ENCODE measurements at places on chromosomes 1 and 21.

- no peak for DNase-seq
Observed at GRCh38 chr1:56194701-56195300, 384.6 kb downstream of the PLPP3 start.

DNA sequence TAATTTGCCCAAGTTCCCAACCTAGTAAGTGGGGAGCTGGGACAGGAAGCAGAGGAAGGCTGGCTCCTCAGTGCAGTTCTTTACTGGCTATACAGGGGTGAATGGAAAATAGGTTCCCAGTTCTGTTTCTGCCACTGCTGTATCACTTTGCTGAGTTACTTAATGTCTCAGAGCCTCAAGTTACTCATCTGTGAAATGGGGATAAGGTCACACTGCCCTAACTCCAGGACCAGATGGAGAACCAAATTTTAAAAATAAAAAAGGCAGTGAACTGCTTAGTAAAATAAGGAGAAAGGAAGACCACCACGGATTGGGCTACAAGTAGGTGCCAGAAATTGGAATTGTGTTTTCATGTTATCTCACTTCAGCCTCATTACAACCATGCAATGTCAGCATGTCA is 147.8 kb downstream of the OMA1 start:
- DNase-seq: no peak

- DNase-seq: no peak
Observed at GRCh38 chr1:186927884-186928283, 99.1 kb downstream of the PLA2G4A start.

- no peak for DNase-seq
Observed at GRCh38 chr1:241825581-241825980, 22.4 kb upstream of the EXO1 start.

- no peak for DNase-seq
Observed at GRCh38 chr1:9296850-9297249, 4.2 kb downstream of the SPSB1 start.

DNA sequence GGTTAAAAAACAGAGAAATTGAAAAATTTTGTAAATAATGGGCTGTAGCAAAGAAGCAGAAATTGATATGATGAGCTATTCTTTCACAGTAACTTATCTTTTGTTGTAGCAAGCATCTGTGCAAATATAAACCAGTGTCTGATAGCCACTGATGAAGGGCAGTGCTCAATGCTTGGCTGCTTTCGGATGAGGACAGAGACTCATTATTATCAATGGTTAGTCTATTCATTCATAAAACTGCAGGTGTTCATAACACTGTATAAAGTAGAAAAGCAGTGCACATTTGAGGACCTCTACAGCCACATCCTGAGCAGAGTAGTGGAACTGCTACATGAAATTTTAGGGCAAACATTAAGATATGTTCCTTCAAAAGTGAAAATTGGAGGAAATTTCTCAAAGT is 107.2 kb downstream of the FAF1 start:
- no peak for DNase-seq

- no peak for DNase-seq
Observed at GRCh38 chr1:34268311-34268954, 91.7 kb downstream of the C1orf94 start.

- no peak for DNase-seq
Observed at GRCh38 chr1:244137725-244138124, 86.6 kb downstream of the ZBTB18 start.

- no peak for DNase-seq
Observed at GRCh38 chr1:99675292-99675691, 29.4 kb downstream of the PALMD start.

DNA sequence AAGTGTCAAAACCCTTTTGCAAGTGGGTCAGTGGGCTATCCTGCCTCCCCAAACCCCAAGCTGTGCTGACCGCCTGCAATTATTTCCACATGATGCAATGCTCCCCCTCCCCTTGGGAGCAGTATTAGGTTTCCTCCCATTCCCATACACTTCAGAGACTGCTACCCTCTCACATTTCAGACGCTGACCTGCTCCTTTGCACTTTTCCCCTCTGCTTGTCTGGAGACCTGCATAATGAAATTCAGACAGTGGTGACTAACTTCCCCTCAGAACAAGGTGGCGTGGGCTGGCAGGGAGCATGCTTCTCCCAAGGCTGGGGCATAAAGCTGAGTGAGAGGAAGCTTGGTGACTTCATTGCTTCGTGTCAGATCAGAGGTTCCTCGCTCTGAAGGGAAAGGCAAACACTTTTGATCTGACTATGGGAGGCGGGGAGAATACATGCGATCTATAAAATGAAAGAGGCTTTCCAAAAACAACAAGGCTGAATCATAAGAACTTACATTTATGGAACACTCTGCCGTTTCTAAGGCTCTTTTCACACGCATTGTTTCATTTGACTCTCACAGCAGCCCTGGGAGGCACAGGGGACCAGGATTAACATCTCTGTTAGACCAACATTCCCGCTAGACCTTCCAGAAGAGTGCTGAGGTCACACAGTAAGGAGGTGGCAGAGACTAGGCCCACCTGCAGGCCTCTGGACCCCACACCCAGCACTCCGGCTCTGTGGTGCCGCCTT is 27.5 kb upstream of the ROR1 start:
- DNase-seq: no peak

GRCh38 chr1:61782771-61783170 is 40.5 kb downstream of the PATJ start:
- DNase-seq: no peak

DNA sequence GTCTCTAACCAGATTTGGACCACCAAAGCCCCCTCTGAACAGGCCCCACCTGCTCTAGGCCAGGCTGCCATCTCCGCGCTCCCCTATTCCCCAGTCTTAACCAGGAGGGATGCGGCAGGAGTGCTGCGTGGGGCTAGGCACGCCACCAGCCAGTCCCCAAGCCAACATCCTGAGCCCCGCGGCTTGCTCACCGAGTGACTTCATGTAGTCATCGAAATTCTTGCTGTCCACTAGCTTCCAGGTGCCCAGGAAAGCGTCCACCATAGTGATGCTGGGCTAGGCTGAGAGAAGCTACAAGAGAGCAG is 173 bp downstream of the FABP3 start:
- no peak for DNase-seq

GRCh38 chr1:178004926-178005391 is 35.1 kb upstream of the SEC16B start:
- DNase-seq: no peak

GRCh38 chr1:209625791-209626285 is 26.4 kb downstream of the LAMB3 start:
- DNase-seq: no peak

DNA sequence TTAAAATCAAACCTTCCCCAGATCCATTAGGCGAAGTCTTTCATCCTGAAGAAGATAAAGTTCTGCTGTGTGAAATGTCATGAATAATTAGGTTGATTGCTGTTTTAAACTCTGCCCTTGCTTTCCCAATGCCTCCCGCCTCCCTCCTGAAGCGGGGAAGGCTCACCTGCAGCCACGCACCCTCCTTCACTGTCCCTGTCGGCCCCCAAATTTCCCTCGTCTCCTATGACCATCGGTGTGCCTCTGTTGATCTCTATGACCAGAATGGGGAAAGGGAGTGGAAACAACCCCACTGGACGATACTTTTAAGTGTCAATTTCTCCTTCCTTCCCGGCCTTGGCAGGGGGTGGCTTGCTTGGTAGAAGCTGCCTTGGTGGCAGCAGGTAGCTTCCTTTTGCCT is 35.1 kb downstream of the LHX4 start:
- DNase-seq: no peak

- no peak for DNase-seq
Observed at GRCh38 chr1:207857447-207857846, 53.5 kb downstream of the CD34 start.

GRCh38 chr1:175690298-175690697 is 53.1 kb downstream of the TNR start:
- DNase-seq: no peak

DNA sequence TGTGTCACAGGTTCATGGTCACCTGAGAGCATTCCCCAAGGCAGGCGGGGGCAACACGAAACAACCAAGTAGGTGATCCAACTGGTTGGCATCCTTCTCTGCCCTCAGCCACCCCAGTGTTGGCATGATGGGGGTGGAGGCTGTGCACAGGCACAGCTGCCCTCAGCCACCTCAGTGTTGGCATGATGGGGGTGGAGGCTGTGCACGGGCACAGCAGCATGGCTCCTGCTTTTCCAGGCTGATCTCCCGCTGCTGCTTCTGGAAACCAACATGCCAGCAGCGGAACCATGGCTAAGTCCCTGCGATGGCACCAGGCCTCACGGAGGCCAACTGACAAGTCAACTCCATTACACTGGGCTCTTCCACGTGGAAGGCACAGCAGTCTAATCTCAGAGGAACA is 447.8 kb downstream of the PTPRU start:
- DNase-seq: no peak

Measured in stimulated activated effector memory CD8-positive, alpha-beta T cell treated with anti-CD3 and anti-CD28 coated beads, Interleukin-12 subunit alpha, Interleukin-12 subunit beta, amount 100 ng/mL, for 72 hours (primary cell).